HEK293T (cell line): ENCODE measurements at places on chromosomes 3 and 15.

DNA sequence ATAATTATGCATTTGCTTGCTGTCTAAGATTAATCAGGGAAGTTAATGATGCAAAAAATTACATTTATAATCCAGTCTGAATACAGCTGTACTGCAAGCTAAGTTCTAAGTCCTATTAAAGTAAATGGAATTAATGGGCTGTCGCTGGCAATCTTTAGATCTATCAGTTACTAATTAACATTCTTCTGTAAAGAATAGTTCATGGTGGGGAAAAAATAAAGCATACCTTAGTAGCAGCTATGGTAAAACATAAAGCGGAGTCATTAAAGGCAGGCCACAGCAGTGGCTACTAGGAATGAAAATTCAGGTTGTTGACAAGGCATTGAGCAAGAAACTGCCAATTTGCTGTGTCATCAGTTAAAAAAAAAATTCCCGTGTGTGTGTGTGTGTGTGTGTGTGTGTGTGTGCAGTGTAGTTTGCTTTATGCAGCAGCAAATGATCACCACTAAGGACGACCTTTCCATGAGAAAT lies 129.8 kb downstream of the ZNF385D start:
- no peak for DNase-seq

DNA sequence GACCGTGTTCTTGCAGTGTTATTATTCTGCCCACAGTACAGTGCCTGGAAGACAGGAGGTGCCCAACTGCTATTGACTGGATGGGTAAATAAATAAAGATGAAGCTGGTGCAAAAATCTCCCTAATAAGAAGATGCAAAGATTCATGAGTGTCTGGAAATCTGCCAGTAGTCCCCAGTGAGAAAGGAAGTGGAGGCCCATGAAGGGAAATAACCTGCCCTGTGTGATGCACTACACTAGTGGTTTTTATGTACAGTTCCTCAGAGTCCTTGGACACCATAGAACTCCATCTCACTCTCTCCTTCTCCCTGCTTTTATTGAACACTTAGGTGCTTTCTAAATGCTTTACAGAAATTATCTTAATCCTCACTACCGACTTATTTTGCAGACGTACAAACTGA lies 8.3 kb upstream of the SUCLG2 start:
- no peak for DNase-seq

GRCh38 chr15:63203451-63204090 lies 14.2 kb downstream of the RAB8B start:
- DNase-seq, result no peak

DNA sequence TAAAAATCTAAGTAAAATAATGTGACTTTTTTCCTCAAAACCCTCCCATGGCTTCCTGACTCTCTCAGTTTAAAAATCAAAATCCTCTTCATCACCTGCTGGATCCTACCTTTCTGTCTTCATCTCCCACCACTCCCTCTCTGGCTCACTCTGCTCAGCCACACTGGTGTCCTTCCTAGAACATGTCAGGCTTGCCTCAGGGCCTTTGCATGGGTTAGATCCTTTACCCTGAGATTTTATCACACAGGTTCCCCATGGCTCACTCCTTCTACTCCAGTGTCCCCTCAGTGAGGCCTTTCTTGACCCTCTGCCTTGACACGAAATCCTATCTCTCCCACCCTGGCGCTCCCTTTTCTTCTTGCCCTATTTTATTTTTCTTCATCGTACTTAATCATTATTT lies 141.8 kb downstream of the RPL22L1 start:
- DNase-seq, result no peak

DNA sequence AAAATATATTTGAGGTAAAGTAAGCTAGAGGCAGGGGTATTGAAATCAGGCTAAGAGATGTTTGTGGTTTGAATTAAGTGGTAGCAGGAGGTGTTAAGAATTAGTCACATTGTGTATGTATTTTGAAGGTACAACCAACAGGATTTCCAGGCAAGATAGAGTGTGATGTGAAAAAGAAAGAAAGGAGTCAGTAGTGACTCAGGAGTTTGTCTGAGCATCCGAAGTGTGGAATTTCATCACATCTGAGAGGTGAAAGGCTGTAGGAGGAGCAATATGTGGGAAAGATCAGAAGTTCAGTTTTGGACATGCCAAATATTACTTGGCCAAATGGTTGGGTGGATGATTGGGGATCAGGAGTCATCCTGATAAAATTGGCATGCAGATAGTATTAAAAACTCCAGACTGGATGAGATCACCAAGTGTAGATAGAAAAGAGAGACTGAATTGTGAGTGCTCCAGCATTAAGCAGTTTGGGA lies 32.1 kb upstream of the EBLN2 start:
- DNase-seq, result no peak

DNA sequence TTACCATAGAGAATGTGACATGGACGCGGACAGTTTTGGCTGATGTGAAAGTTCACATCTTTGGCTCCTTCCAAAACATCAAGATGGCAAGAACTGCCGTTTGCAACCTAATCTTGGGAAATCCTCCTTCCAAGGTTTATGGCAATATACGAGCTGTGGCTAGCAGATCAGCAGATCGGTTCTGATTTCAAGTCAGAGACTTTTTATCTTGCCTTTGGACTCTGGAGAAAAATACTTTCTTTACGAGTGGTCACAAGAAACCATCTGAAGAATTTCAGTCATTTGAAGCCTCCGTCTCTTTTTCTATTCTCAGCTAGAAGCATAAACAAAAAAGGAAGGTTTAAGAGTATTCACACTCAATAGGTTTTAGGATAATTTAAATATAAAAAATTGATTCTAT lies 153.5 kb upstream of the MEIS2 start:
- no peak for DNase-seq

DNA sequence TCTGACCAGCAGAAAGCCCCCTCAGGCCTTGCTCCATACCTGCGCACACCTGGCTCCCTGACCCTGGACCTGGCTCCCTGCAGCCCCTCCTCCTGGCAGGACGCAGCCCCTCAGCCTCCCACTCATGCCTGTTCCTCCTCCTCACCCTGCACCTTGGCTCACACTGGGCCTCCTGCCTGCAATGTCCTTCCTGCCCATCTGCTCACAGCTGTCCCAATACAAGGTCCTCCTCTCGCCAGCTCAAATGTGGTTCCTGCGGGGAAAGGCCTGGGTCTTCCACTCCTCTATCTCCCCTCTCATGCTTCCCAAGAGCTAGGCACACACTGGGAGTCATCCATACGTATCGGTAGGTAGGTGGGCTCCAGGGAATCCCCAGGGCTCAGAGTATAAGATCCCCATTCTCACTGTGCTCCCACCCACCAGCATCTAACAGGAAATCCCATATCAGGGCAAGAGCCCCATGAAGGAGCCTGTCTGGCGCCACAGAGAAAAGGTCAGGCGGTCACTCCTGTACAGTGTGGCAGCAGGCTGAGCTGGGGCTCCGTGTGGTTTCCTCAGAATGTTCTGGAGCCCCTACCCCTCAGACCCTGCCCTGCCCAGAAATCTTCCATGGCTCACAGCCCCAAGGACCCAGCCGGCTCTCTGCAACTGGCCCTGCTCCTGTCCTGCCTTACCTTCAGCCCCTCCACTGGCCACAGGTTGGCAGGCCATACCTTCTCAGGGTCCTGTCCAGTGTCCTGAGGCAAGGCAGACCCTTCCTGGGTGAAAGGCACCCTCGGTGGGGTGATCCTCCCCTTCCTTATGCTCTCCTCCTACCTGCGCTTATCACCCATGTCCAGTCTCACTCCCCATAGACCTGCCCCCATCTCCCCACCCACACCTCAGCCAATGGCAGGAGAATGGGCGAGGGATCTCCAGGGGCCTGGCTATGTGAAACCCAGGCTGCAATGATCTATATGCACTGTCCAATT lies 10.9 kb downstream of the PLCD1 start:
- no peak for DNase-seq

GRCh38 chr3:42691816-42692666 lies 6.7 kb downstream of the KLHL40 start:
- no peak for DNase-seq

GRCh38 chr3:182108371-182108770 lies 396.6 kb downstream of the SOX2 start:
- DNase-seq, result no peak

DNA sequence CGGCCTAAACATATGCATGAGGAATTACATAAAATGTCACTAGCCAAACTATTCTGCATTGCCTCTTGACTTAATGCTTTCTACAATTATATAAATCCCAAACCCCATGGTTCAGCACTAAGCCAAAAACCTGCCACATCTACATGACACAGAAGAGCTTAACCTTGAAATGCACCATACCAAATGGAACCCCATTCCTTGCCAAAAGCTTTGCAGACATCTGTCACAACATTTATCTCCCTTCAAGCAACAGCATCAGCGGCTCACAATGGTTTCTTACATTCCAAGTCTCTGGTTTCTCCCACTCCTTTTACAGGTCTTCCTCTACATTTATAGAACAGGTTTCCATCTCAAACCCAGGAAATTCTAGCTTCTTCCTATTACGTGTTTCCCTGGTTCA lies 58.4 kb upstream of the GYG1 start:
- no peak for DNase-seq
